ENCODE measurements at places on chromosomes 2 and 18. TPM values are rescaled to one million over a fixed set of nuclear protein-coding genes. Genes with fewer than 3 reads are reported as not detected.

CBLN2 gene
- not detected for total RNA-seq

TMEM182 gene
- 3.7 TPM for total RNA-seq

TMEM247 gene
- not detected for total RNA-seq

ZNF397 gene
- 9.9 TPM for total RNA-seq

RAB6C gene
- not detected for total RNA-seq

- no peak for DNase-seq
- no peaks in the 10 kb centered on the region for H3K36me3 ChIP-seq
- peaks cover 29% of the 10 kb centered on the region for H3K4me1 ChIP-seq
- H3K27ac ChIP-seq = no peak overlapping the region
- H3K4me3 ChIP-seq = no peak overlapping the region
- H3K27me3 ChIP-seq = no peaks in the 10 kb centered on the region
Measured at GRCh38 chr2:150607390-150607811, 119.9 kb upstream of the RND3 start.

DNA sequence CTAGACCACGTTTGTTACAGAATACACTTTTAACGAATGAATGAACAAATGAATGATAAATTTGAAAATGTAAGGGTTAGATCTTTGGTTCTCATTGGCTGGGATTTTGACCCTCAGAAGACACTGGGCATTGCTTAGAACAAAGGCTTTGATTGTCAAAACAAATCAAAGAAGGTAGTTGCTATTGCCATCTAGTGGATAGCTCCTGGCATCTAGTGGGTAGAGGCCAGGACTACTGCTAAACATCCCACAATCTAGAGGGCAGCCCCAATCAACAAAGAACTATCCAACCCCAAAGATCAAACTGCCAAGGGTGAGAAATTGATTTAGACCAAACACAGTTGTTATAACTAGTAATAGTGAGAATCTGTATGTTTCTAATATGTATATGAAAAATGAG, 552.3 kb downstream of the KCNJ3 start:
- no peak for DNase-seq
- no peak overlapping the region for H3K27ac ChIP-seq
- no peaks in the 10 kb centered on the region for H3K36me3 ChIP-seq
- no peaks in the 10 kb centered on the region for H3K4me1 ChIP-seq
- no peaks in the 10 kb centered on the region for H3K27me3 ChIP-seq
- no peak overlapping the region for H3K4me3 ChIP-seq

DNA sequence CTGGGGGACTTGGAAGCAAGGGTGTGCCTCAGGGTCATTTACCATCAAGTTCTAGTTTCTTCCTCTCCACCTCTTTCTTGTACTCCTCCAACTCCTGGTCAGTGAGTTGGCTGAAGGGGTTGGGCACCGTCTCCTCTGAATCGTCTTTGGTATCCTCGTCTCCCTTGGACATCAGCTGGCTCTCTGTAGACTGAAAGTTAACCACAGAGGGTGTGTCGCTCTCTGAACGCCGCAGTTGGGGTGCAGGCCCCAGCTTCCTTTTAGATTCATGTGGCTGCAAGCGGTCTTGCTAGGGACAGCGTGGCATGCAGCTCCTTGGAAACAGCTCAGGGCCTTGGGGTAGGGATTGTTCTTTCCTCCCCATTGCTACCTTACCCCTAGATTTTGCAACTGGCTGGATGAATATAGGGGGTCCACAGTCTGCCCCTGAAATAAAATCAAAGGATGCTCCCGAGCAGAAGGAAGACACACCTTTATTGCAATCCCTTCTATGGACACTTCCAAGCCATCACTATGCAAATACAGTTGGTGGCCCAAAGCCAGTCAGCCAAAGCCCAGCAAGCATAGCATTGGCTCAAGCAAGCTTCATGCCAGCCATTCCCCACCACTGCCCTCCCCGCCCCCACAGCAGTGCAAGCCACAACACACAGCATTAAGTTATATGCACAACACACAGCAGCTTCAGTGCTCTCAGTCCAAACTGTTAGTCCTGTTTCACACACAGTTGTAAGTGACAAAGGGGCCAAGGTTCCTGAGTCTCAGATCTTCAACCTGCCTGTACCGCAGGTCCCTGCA, 93.2 kb downstream of the ADD2 start:
- DNase-seq = no peak
- H3K4me3 ChIP-seq = no peak overlapping the region
- H3K27ac ChIP-seq = no peak overlapping the region
- H3K4me1 ChIP-seq = no peaks in the 10 kb centered on the region
- peaks cover 2% of the 10 kb centered on the region for H3K27me3 ChIP-seq
- no peaks in the 10 kb centered on the region for H3K36me3 ChIP-seq

DNA sequence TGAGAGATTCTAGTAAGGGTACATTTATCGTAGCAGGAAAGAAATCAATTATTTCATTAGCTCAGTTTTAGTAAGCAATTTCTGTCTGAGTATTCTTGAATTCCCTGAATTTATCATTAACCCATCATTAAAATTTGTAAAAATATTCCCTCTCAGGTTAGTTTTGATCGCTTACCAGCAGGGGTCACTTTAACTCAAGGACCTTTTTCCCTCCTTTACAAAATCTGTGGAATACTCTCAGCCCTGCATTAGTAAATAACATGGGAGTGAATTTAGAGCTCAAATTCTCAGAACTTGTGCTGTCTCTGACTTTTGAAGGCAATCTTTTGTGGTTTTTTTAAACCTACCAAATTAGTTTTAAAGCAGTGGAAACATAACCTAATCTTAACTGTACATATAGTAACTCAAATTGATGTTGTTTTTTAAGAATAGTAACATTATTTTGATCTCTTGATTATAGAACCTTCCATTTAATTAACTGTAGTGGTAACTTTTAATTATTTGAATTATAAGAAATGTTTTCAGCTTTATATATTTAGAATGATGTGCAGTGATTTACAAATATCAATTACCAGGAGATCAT, 97.2 kb downstream of the AGPS start:
- H3K4me1 ChIP-seq = no peaks in the 10 kb centered on the region
- DNase-seq = no peak
- peaks cover 23% of the 10 kb centered on the region for H3K36me3 ChIP-seq

DNA sequence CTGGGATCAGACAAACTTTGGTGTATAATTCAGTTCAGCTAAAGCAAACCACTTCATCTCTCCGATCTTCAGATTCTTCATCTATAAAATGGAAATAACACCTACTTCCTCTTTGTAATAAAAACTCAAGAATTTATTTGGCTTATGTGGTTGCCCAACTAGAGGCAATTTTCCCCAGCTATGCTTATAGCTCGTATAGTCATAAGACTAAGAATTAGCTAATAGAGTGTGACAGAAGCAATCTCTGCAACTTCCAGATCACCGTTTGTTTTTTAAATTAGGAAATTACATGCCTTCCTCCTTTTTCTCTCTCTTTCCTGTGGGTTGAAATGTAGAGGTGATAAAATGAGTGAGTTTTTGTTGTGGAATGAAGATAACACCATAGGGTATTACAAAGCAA, 35.3 kb upstream of the KCNF1 start:
- no peak for DNase-seq
- H3K27me3 ChIP-seq = 0 out of 2 replicates have a peak, but pooled peaks cover under 1% of the 10 kb centered on the region
- no peak overlapping the region for H3K27ac ChIP-seq
- H3K36me3 ChIP-seq = no peaks in the 10 kb centered on the region

- no peak overlapping the region for H3K4me3 ChIP-seq
- H3K4me1 ChIP-seq = peaks cover 21% of the 10 kb centered on the region
- no peak overlapping the region for H3K27ac ChIP-seq
Measured at GRCh38 chr2:65434592-65435241, 2.3 kb upstream of the SPRED2 start.

DNA sequence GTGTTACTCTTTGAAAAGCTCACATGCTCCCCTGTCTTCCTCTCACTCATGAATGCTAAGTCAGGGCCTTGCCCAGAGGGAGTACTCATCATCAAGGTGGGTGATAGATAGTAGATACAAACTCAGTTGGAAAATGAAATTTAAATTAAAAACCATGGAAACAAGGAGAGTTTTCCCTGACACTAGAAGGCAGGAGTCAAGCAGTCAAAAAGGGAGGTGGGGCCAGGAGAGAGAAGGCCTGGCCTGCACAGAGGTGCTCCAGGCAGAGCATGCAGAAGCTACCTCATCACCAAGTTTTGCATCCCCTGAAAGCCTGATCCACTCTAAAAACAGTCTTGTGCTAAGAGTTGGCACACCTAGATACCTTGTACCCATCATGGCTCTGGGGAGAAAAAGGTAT, 143.7 kb downstream of the MYO5B start:
- H3K27ac ChIP-seq = no peak overlapping the region
- H3K4me1 ChIP-seq = no peaks in the 10 kb centered on the region
- no peaks in the 10 kb centered on the region for H3K27me3 ChIP-seq
- H3K4me3 ChIP-seq = no peak overlapping the region
- DNase-seq = no peak
- H3K36me3 ChIP-seq = no peaks in the 10 kb centered on the region

GRCh38 chr2:88602022-88602421, 25.2 kb downstream of the EIF2AK3 start:
- peaks cover 25% of the 10 kb centered on the region for H3K4me1 ChIP-seq
- H3K4me3 ChIP-seq = no peak overlapping the region
- H3K27ac ChIP-seq = no peak overlapping the region

DNA sequence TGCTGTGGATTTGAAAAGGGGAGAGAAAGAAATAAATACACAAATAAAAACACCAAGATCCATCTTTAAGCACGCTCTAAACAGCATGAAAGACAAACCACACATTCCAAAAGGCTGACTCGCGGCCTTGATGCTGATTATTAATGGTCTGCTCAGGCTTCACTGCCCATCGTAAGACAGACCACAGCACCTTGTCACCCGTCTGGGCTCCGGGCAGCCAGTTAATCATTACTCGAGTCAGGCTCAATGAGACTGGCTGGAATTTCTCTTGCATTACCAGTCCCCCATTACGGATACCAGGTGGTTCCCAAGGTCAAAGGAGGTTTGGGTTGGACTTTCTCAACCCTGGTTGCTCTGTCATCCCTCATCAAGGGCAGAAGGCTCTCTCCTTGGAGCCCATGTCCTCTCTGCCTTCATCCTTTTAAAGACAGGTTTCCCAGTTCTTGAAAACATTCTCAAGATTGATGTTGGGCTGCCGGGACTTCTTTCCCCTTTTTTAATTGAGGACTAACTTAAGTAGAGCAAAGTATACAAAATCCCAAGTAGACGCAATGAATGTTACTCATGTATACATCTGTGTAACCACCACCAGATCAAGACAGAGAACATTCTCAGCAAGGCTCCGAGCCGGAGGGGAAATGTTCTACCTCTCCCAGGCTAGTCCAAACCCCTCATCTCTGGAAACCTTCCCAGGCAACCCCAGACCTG, 8.1 kb downstream of the SMAD7 start:
- peaks cover 90% of the 10 kb centered on the region for H3K36me3 ChIP-seq
- H3K4me3 ChIP-seq = no peak overlapping the region
- H3K27ac ChIP-seq = peak overlapping the region; percentile 56
- no peaks in the 10 kb centered on the region for H3K27me3 ChIP-seq
- peaks cover 97% of the 10 kb centered on the region for H3K4me1 ChIP-seq

- H3K27ac ChIP-seq = no peak overlapping the region
- no peaks in the 10 kb centered on the region for H3K27me3 ChIP-seq
- no peak overlapping the region for H3K4me3 ChIP-seq
- H3K4me1 ChIP-seq = no peaks in the 10 kb centered on the region
- no peaks in the 10 kb centered on the region for H3K36me3 ChIP-seq
- DNase-seq = no peak
Measured at GRCh38 chr2:192354512-192355244, 159.9 kb upstream of the TMEFF2 start.

DNA sequence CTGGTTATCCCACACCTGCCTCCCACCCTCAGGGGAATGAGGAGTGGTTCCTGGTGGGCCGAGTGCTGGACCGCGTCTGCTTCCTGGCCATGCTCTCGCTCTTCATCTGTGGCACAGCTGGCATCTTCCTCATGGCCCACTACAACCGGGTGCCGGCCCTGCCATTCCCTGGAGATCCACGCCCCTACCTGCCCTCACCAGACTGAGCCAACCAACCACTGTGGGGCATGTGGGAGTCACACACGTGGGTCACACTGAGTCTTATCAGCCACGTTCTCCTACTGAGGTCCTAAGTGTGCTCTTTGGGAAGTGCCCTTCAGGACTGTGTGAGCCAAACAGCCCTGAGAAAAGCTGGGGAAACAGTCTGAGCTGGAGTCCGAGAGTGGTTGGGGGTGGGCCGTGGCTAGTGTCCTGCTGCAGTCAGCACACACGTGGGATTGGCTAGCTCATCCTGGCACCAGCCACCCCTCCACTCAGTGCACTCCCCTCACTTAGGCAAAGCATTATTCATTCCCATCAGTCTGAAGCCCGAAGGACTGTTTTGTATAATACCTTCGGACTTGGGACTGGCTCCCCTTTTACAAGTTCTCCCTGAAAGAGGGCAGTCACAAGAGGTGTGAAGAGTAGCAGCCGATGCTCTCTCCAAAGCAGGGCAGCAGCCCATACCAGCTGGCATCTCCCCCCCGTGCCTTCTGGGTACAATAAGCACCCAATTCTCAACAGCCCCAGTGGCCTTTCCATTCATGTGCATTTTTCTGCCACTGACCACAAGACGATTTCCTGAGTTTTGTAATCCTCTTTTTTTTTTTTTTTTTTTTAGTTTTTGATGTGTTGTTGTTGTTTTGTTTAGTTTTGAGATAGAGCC, 4.6 kb downstream of the TIGD1 start:
- H3K4me1 ChIP-seq = no peaks in the 10 kb centered on the region
- H3K27me3 ChIP-seq = no peaks in the 10 kb centered on the region
- H3K36me3 ChIP-seq = peaks cover 34% of the 10 kb centered on the region

- DNase-seq = no peak
- no peaks in the 10 kb centered on the region for H3K36me3 ChIP-seq
- H3K4me1 ChIP-seq = peaks cover 14% of the 10 kb centered on the region
- H3K27ac ChIP-seq = no peak overlapping the region
Measured at GRCh38 chr2:237495521-237496117, 8.6 kb downstream of the MLPH start.

DNA sequence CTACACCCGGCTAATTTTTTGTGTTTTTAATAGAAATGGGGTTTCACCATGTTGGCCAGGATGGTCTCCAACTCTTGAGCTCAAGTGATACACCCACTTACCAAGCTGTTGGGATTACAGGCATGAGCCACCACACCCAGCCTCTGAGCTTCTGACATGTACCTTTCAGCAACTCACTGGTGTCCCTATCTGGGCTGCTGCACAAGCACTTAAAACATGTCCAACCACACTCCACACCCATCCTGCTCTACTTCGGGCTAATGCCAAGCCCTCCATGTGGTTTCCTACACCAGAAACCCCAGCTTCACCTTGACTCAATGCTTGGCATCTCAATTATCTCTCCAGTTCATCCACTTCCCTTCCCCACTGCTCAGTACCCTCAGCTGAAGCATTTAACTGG, 22.4 kb upstream of the ARMC9 start:
- peaks cover 45% of the 10 kb centered on the region for H3K36me3 ChIP-seq
- no peak overlapping the region for H3K27ac ChIP-seq
- H3K4me3 ChIP-seq = no peak overlapping the region

DNA sequence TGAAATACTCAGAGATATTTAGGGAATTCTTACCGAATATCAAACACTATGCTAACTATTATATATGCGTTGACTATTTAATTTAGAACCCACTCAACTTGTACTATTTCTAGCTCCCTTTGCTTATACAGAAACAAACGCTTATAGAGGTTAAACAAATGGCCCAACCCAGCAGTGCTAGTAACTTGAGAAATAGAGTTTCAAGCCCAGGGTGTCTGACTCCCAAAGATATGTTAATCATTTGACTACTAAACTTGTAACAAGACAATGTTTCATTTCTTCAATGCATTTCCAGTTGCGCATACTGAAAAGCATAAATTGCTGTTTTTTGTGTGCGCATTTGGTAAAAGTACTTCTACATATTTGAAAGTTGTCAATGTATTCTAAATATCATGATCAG, 310.3 kb downstream of the GALNT13 start:
- no peak overlapping the region for H3K27ac ChIP-seq
- H3K36me3 ChIP-seq = no peaks in the 10 kb centered on the region
- no peak for DNase-seq

Measured in SJSA1 (cell line).